ENCODE measurements at places on chromosomes 11 and 22.

GRCh38 chr22:21051145-21051830, 5.5 kb downstream of the LRRC74B start:
- no peak for DNase-seq

DNA sequence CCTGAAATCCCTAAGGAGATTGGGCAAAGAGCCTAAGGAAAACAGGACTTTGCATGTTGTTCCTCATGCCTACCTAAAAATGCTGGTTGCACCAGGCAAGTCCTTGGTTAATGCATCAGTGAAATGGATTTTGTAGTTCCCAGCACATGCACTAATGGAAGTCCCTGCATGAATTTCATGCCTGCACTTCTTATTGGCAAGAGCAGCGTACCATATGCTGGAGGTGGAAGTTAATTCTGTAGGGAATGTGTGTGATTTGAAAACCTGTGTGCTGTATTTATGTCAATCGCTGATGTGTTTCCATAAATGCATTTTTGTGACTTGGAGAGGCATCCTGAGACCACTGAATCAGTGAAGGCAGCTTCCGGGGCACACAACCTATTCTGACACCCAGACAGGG, 140.3 kb upstream of the MTNR1B start:
- no peak for DNase-seq

DNA sequence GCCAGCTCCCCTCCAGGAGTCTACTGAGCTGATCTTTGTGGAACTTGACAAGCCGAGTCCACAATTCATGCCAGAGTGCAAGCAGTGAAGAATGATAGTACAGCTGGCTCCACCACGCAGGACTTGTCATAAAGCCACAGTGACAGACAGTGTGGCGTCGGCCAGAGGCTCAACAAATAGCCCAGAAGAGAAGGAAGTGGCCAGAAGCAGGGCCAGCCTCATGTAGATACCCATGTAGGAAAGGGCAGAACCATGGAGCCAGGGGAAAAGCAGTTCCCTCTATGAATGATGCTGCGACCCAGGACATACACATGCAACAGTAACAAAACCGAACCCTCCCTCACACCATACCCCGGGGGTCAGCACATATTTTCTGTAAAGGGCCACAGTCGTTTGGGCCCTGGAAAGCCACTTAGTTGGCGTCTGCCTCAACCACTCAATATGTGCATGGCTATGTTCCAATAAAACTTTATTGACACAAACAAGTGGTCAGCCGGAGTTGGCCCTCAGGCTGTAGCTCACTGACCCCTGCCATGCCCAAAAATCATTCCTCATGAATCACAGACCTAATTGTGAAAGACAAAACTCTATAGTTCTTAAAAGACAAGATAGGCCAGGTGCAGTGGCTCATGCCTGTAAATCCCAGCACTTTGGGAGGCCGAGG, 161.4 kb downstream of the BRD1 start:
- no peak for DNase-seq

GRCh38 chr11:97516688-97517087, 1126.9 kb downstream of the JRKL start:
- no peak for DNase-seq

- DNase-seq = no peak
These were observed 219.7 kb upstream of the ANO3 start for GRCh38 chr11:26112264-26112663.

GRCh38 chr11:9003573-9004182, at the start of gene NRIP3:
Gene NRIP3, minus strand, starts transcription at chr11:9004001. Its CDS starts 66 bp downstream, at chr11:9003935.
- DNase-seq = peak; percentile 74

DNA sequence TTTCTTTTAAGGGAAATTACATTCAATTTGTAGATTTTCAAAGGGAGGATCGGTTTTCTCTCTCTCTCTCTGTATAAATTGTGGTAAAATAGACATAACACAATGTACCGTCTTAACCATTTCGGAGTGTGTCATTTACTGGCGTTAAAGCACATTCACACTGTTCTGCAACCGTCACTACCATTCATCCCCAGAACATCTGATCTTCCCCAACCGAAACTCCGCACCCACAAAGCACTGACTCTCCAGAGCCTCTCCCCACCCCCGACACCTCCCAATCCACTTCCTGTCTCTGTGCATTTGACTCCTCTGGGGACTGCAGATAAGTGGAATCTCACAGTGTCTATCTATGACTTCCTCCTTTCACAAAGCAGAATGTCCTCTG, 15.9 kb upstream of the GRAMD4 start:
- no peak for DNase-seq

DNA sequence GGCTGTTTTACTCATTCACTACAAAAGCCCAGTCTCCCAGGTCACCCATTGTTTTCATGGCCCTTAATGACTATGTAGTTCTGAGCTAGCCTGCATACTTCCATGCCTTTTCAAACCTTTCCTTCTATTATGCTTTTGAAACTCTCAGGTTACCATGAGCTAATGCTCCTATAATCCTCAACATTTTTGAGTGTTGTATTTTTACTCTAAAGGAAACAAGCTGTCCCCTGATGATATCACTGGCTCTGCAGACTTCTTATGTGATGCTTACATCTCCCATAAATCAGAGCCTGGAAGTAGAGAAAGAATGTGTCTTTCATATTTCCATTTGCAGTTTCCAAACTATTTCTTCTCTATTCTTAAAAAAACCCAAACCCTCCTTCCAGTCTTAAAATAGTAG, 159.0 kb upstream of the RAG2 start:
- no peak for DNase-seq

DNA sequence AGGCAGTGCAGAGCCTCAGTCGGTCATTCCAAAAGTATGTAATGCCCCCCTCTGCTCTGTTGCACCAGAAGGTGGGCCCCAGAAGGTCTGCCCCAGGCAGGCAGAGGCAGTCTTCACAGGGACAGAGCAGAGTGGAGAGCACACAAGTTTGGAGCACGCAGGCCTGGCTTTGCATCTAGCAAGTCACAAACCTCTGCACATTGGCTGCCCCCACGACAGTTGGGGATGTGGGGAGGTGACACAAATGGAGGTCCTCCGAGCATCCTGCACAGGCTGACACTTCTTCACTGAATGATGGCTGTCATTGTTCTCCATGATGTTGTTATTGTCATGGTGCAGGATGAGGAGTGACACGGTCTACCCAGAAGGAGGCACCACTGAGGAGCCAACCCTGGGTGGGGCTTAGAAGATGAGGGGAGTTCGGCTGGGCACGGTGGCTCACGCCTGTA, 11.9 kb downstream of the TOM1 start:
- no peak for DNase-seq

- no peak for DNase-seq
These were observed 9.5 kb upstream of the MS4A4E start for GRCh38 chr11:60252213-60253108.

- DNase-seq = no peak
These were observed 60.7 kb upstream of the MUC15 start for GRCh38 chr11:26632691-26633159.

DNA sequence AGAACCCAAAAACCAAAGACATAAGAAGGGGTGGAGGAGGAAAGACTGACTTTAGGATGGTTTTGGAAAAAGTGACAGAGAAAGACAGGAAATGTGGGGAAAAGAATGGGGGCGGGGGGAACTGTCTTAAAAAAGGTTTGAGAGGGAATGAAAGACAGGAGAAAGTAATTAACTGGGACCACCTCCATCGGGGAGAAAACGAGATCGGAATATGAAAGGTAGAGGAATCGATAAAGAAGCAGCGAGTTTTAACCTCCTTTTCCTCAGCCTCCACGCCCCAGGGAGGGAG, 524 bp downstream of the MTMR2 start:
- no peak for DNase-seq

DNA sequence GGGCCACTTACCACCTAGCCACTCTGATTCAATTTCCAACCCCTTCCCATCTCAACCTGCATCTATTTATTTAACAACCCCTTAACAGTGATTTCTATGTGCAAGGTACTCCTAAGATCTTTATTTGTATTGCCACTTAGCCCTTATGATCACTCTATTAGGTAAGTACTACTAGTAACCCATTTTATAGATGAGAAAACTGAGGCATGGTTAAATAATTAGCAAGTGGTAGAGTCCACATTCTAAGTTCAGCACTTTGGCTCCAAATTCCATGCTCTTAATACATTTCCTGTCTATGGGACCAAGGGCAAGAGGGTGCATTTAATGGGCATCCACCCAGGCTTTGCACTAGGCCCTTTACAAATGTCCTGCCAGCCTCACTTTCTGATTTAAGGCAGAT, 38.1 kb upstream of the CSNK2A3 start:
- DNase-seq = no peak

GRCh38 chr11:129652835-129653234, 162.8 kb upstream of the TMEM45B start:
- DNase-seq = no peak

Data from CD4-positive, CD25-positive, alpha-beta regulatory T cell (primary cell).